ENCODE measurements at places on chromosomes 1 and 21.

DNA sequence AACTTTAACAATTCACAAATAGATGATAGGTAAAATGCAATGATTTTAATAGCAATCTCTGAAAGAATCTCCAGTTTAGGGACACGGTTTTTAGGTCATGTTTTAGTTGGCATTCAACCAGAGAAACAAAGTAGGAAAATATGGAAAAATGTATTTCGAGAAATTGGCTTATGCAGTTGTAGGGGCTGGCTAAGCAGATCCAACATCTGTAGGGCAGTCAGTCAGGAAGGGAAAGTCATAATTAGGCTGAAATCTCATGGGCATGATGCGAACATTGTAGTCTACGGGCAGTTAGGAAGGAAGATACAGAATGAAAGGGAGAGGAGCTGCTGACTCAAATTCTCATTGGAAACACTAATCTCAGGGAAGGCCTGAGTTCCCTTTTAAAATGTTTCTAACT lies 1276.0 kb upstream of the ADGRL4 start:
- no peak for DNase-seq

- peak; percentile 24 for DNase-seq
These were observed 863 bp downstream of the FH start for GRCh38 chr1:241518476-241519307.

GRCh38 chr1:158179301-158180041 lies 1.2 kb upstream of the CD1D start:
- DNase-seq: no peak

GRCh38 chr1:91585982-91586381 lies 85.3 kb downstream of the CDC7 start:
- DNase-seq: peak; percentile 33

GRCh38 chr21:41321211-41321907 lies 4.8 kb downstream of the FAM3B start:
- DNase-seq: no peak

DNA sequence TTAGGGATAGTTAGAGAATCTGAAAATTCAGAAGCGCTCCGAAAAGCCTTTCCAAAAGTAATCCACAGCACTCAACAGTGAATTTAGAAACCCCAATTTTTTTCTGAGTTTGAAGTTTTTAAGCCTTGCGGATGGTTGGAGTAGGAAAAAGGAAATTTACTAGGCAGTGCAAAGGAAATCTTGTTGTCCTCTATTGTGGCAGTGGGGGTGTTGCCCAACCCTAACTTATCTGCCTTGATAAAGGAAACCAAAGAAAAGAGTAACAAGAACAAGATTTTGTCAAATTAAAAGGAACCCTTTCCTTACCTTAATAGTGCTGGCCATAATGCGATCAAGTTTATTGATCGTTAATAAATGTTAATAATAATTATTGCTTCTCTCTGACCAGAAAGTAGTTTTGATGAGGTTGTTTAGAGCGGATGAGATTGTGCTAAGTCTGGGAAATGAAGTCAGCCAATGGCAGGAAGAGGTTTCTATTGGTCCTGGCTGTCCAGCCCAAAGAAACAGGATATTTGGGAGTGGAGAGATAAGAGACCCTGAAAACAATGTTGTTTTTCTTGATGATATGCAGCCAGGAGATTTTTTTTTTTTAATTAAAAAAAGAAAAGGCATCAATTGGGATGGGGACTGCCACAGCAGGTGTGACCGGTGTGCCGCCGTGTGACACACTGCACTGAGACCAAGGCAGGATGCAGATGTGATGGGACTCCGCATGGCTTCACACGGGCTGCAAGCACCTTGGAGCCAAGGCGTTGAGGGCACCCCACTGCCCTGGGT lies at the start of gene ERG:
TSS of gene ERG (minus strand) at position 421 of the 777 bp plus-strand sequence. CDS start at position 324, 97 bp downstream.
- no peak for DNase-seq

DNA sequence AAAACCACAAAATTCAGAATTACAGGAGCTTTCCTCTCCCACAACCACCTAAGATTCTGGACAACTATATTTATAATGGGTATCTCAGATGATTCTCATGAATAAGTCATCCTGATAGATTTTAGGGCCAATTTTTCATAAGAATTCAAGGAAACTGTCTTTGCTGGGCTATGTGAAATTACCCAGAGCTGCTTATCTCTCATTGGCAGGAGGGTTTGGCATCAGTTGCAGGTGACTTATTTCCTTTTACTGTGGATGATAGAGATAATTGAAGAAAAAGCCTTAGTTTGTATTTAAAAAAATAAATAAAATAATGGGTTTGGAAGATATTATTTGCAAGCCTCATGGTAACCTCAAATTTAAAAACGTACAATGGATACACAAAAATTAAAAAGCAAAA lies 38.2 kb upstream of the WDR26 start:
- no peak for DNase-seq

GRCh38 chr1:186054003-186054402 lies 319.8 kb downstream of the HMCN1 start:
- no peak for DNase-seq

DNA sequence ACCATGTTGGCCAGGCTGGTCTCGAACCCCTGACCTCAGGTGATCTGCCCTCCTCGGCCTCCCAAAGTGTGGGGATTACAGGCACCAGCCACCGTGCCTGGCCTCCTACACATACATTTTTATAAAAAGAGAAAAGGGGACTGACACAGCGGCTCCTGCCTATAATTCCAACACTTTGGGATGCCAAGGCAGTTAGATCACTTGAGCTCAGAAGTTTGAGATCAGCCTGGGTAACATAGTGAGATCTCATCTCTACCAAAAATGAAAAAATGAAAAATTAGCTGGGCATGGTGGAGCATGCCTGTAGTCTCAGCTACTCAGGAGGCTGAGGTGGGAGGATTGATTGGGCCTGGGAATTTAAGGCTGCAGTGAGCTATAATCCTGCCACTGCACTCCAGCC lies 23.4 kb downstream of the ZNF281 start:
- no peak for DNase-seq

GRCh38 chr1:200279810-200280411 lies 129.9 kb downstream of the ZNF281 start:
- DNase-seq: peak; percentile 27

GRCh38 chr1:4115191-4115900 lies 215.3 kb upstream of the C1orf174 start:
- no peak for DNase-seq

DNA sequence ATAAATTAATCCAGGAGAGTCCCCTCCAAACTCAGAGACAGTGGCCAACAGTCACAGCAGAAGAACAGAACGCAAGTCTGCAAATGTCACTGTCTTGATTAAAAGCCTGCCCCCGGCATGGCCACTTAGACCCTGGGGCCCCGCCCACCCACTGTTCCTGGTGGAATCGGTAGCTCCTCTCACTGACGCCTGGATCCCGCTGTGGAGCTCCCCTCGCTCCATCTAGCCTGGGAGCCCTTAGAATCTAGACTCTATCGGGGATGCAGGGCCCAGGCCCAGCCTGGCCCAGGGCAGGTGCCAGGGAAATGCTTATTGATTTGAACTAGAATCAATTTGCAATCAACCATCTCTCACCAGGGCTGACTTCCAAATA lies 21.4 kb upstream of the PLEKHG5 start:
- DNase-seq: no peak

DNA sequence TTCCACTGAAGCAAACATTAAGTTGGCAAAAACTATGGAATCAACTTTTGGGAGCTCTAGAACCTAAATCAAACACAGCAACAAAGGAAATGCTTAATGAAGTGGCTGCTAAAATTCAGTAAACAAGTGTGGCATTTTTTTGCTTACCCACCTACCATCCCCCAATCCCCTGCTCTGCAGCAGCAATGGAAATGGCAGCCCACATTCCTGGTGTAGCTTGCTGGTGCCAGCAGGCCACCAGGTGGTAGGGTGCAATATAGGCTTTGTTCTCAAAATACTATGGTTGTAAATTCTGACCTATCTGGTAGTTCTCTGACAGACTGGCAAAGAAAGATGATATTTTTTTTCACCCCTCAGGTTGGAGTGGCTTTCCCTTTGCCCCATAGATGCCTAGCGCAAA lies 42.8 kb downstream of the SHCBP1L start:
- DNase-seq: no peak

- DNase-seq: no peak
These were observed 49.0 kb upstream of the BCAR3 start for GRCh38 chr1:93730621-93731020.

GRCh38 chr1:209875515-209875914 lies 47.7 kb downstream of the UTP25 start:
- peak; percentile 68 for DNase-seq

DNA sequence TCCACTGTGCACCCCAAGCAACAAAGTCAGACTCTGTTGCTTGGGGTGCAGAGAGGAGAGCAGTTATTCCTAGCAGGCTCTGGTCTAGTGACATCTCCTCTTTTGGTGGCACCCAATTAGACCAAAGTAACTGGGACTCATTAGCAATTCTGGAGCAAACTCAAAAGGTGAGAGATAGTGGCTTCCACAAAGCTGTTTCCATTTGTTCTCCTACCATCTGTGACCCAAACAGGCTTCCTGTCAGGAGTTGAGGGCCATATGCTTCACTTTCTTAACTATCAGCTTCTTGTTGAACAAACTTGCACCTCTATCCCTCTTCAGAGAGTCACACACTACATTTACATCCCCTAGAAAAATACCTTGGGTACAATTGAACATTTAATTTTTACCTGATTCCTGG lies 1.5 kb upstream of the ATXN7L2 start:
- DNase-seq: peak; percentile 8

DNA sequence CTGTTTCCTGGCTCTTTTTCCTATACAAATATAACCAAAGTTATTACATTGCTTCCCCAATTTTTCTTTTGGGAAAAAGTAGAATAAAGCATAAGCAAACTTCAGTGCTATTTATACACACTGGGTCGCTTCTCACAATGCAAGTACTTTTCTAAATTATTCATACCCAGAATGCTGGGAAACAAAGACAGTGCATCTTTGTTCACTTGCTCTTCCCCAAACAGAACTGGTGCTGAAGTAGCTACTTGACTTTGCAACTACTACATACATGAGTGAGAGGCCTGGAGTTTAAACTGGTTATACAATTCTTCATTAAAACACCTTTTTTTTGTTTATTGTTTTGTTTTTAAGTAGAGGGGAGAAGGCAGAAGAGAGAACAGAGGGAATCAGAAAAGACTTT lies 40.2 kb downstream of the STX6 start:
- DNase-seq: no peak

Data from NCI-H524 (cell line).